ENCODE measurements at places on chromosomes 3 and 15.

- DNase-seq, result no peak
These were observed 24.3 kb upstream of the KPNA1 start for GRCh38 chr3:122538956-122539490.

DNA sequence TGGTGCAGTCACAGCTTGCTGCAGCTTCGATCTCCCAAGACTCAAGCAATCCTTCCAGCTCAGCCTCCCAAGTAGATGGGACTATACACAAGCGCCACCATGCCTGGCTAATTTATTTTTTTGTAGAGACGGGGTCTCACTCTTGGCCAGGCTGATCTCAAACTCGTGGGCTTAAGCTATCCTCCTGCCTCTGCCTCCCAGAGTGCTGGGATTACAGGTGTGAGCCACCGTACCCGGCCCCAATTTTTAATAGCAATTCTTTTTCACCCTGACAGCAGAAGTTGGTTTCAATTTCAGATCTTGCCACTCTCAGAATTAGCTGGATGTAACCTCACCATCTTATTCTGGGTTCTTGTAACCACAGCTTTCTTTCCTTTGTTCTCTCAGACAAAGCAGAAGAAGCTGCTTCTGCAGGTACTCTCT lies 64.8 kb downstream of the TRIM71 start:
- no peak for DNase-seq

GRCh38 chr3:192054881-192055280 lies 593.9 kb downstream of the PYDC2 start:
- no peak for DNase-seq

DNA sequence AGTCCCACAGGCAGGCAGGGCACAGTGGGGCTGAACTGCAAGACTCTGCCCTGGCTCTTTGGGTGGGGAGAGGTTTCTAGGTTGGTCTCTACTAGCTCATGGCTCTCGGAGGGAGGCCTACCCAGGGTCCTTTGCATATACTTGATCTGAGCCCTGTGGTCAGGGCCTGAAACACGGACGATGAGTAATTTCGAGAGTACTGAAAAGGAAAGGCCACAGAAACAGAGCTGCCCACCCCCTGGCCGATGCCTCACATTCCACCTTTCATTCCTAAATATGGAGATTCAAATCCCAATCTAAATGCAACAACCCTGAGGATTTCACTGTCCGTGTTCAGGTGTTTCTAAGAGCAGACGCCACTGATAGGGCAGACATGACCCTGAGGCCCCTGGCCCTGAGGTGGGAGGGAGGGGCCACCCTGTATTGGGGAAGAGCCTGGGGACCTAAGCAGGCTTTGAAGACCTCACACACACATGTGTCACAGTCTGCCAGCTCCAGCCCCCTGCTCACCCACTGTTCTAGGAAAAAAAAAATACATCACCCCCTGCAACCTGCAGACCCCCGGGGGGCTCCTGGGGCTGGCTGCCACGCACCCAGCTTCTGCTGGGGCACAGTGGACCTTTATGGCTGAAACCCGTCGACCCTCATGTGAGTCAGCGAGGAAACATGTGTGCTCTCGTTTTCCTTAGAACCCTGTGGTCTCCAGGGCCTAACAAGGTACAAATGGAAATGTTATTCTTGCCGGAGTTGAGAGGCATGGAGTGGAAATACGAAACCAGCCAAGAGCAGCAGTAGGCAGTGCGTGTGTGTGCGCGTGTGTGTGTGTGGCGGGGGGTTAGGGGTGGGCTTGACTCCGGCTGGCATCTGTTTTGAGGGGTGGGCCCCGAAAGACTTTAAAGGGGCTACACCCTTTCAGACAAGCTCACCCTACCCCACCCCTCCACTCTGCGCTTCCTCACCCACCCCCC lies 112.7 kb downstream of the CHSY1 start:
- no peak for DNase-seq

- no peak for DNase-seq
These were observed 45.2 kb upstream of the UMPS start for GRCh38 chr3:124685067-124685466.

DNA sequence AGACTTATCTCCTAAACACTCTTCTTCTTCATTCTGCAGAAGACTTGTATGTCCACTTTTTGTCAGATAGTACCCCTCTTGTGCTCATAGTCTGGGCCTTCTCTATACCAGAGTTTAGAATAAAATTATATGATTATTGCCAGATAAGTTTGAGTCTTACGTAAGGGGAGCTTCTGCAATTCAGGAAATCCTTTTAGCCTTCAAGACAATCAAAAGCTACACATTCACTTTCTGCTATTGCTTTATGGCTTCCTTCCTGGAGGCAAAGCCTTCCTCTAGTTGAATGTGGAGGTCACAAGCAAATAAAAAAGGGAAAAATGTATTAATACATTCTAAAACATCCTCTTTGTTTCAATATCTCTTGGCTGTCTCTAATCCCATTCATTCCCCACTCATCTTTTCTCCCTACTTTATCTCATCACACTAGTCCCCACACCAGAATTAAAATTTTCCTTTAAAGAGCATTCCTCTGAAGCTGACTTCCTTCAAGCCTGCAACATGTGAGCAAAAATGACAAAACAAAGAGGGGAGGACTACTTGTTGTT lies 186.8 kb downstream of the CPNE4 start:
- DNase-seq, result no peak

GRCh38 chr3:36900474-36901443 lies 44.1 kb downstream of the TRANK1 start:
- DNase-seq, result no peak

- DNase-seq, result no peak
These were observed 199.7 kb upstream of the LRTM1 start for GRCh38 chr3:55127565-55127964.

Measured in effector memory CD4-positive, alpha-beta T cell (primary cell).